ENCODE measurements at places on chromosomes 3 and 15. TPM values are rescaled to one million over a fixed set of nuclear protein-coding genes. Genes with fewer than 3 reads are reported as not detected.

- DNase-seq: no peak
Observed at GRCh38 chr3:148453781-148454191, 243.9 kb upstream of the AGTR1 start.

DNA sequence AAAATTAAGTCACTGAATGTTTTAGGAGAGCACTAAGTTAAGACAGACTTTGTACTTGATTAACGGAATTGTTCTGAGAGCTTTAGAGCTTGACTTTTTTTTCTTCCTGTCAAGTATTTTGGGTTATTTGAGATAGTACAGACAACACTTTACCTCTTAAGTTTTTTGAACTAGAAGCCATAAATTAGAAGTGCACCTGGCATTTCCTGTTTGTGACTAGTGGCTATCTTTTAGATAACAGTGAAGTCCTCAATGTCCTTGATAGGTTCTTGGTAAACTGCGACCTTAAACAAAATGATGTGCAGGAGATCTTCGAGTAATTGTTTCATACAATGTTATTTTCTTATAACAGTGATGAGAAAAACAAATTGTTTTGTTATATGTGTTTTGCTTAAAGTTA is 213.9 kb downstream of the TP63 start:
- no peak for DNase-seq

GRCh38 chr3:19645093-19645492 is 288.9 kb downstream of the EFHB start:
- no peak for DNase-seq

DNA sequence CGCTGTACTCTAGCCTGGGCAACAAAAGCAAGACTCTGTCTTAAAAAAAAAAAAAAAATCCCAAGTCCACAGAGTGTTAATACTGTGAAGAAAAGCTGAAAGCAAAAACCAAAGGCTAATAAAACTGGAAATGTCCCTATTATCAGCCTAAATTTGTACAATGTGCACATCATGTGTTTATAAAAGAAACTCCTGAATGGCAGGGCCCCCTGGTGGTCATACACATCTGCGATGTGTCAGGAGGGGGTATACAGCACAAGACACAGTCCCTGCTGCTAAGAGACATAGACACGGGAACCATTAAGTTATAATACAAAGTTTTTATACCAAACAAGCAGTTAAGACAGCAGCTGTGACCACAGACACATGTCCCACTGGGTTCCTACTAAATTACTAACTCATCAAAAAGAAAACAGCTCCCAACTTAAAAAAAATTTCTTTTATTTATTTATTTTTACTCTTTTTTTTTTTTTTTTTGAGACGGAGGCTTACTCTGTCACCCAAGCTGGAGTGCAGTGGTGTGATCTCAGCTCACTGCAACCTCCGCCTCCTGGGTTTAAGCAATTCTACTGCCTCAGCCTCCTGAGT is 31.0 kb downstream of the IDH2 start:
- DNase-seq: peak; percentile 89

DNA sequence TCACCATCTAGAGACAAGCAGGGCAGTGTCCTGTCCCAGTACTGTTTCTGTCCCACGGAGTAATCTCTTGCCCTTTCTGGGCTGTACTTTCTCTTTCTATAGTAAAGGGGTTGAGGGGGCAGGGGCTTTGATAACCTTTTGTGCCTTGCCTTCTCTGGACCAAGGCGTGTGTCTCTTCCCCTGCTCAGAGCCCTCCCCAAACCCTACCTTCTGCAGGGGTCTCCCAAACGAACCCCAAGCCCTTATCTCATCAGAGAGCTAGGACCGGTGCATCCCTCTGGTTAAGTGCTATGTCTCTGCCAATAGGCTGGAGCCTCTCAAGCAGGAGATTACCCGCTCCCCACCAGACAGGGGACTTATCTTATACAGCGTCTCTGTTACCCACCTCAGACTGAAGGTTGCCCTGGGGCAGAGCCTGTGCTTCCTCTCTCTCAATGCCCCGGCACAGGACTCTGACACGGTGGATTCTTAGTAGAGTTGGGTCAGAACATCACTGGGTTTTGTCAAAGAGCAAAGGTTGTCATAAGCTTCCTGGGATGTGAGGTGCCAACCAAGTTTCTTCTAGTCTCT is 2.9 kb downstream of the PLEKHO2 start:
- no peak for DNase-seq

- DNase-seq: no peak
Observed at GRCh38 chr3:113620091-113620490, 76.4 kb downstream of the USF3 start.

CD86 gene
- 1.4 TPM for total RNA-seq

All from CD4-positive, alpha-beta T cell (primary cell).